IMR-90 (cell line): ENCODE measurements at places on chromosomes 7 and 10. TPM values are rescaled to one million over a fixed set of nuclear protein-coding genes. Genes with fewer than 3 reads are reported as not detected.

Gene GNGT1
- not detected in 2 replicates for total RNA-seq

Gene SFRP4
- total RNA-seq: not detected in 2 replicates

Gene CALHM2
- total RNA-seq: 2.2 and 2.5 TPM in 2 replicates

Gene SCRN1
- 124 and 141 TPM in 2 replicates for total RNA-seq

GRCh38 chr10:75029857-75030256 is 81.6 kb upstream of the SAMD8 start:
- peak; percentile 78 for DNase-seq

DNA sequence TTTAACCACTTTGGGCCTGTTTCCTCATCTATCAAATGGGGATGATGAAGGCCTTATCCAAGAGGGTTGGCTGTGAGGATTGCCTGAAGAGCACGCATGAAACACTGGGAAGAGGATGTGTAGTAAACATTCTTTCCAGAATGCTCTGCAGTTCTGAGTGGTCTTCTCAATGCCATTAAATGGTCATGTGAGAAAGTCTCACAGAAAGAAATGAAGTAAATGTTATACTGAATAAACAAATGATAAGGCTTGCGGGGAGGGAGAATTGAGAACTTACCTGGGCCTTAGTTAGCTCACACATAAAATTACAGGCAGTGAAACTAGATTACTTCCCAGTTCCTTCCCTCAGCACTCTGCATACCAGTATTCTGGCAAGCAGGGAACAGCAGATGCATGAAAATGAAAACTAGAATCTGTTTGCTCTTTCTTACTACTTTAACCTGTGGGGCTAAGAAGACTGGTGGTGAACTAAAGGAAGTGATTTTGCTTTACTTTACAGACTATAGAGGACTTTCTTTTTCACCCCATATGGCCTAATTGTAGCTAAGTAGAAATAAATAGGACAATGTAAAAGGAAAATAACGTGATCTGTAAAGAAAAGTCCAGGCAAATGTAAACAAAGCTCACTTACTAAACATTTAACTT is 135.3 kb upstream of the CCDC6 start:
- DNase-seq: no peak

DNA sequence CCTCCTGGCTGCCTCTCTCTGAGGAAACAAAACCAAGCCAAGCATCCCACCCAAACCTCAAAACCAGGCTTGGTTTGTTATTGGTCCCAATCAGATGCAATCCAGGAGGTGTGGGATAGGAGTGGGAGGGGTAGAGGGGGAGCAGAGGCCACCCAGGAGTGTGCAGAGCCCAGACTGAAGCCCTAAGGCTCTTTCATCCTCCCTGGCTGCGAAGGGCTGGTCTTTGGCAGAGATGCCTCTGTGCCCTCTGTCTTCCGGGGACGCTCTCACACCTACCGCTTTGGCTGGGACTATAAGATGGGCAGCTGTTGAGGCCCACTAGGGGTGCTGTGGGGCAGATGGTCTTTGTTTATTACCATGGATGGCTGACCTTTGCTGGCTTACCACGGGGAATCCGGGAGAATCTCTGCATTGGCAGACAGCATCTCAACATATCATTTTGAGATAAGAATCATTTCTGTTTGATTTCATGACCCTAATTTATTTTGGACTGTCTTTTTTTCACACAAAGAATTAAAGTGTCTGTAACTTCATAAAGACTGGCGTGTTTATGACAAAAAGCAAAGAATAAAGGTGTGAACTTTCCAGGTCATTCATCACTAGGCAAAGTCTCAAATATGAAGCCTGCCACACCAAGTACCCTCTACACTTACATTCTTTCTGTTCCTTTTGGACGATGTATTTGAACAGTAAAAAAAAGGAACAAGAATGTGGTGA is 6.5 kb upstream of the DENND2A start:
- peak; percentile 37 for DNase-seq

DNA sequence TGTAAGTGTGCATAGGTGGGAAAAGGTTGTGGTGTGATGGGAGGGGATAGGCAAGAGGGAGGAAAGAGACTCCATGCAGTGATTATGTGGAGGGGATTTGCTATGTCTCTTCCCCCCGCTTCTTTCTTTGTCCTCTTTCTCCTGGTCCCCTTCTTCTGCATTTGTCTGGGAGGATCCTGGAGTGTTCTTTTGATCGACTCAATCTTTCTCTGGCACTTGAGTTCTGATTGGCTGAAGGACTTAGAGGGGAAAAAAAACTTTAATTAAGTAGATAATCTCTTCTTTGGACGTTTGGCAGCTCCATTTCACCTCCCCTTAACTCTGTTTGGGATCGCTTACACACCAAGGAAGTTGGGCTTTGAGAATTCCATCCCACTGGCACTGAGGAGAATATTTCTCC is at the start of gene WNT8B:
WNT8B (plus strand) TSS at position 301 of the 400 bp plus-strand sequence. CDS start 160 bp downstream, outside the sequence.
- DNase-seq: no peak

GRCh38 chr7:505171-505570 is 14.5 kb downstream of the PDGFA start:
- no peak for DNase-seq

GRCh38 chr10:83142074-83142563 is 997.2 kb upstream of the GHITM start:
- no peak for DNase-seq

- DNase-seq: no peak
Measured at GRCh38 chr7:77752016-77752415, 46.2 kb downstream of the TMEM60 start.
